ENCODE measurements at places on chromosomes 3 and 15.

- DNase-seq, result no peak
Measured at GRCh38 chr3:13822871-13823585, 56.8 kb downstream of the WNT7A start.

- no peak for DNase-seq
Measured at GRCh38 chr3:186571644-186572013, 1.1 kb downstream of the DNAJB11 start.

GRCh38 chr3:193795062-193795690 lies 202.2 kb downstream of the OPA1 start:
- DNase-seq, result no peak

- no peak for DNase-seq
Measured at GRCh38 chr3:196624907-196625306, 14.6 kb upstream of the NRROS start.

- no peak for DNase-seq
Measured at GRCh38 chr3:102133376-102133775, 284.1 kb downstream of the NFKBIZ start.

DNA sequence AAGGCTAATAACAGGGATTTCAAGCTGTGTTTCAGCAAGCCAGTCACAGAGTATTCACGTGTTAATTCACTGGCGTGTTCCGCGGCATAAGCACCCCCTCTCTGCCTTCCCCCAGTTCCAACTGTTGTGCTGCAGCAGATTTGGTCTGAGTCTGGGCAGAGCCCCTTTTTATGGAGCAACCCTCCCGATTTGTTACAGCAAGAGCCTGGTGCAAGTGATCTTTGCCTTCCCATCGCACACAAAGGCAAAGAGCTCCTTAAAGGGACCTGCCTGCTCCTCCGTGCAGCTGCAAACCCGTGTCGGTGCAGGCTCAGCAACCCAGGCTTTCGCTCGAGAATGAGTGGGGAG lies 170.5 kb downstream of the KCNAB1 start:
- no peak for DNase-seq
